CD8-positive, alpha-beta T cell (primary cell): ENCODE measurements at places on chromosomes 16 and 17. TPM values are rescaled to one million over a fixed set of nuclear protein-coding genes. Genes with fewer than 3 reads are reported as not detected.

Gene CHST4
- total RNA-seq = not detected

Gene AKAP10
- total RNA-seq = 21.5 TPM

Gene SLC5A11
- total RNA-seq = 0.72 TPM

Gene CHST6
- total RNA-seq = not detected

Gene VAT1L
- total RNA-seq = not detected

Gene GSG1L
- total RNA-seq = not detected

Gene PHOSPHO1
- not detected for total RNA-seq

Gene HOXB3
- total RNA-seq = 2.3 TPM

Gene PSMB3
- 64.2 TPM for total RNA-seq

Gene MFSD11
- 28.6 TPM for total RNA-seq

Gene NOD2
- total RNA-seq = 0.90 TPM
